ENCODE measurements at places on chromosomes 1 and 21.

DNA sequence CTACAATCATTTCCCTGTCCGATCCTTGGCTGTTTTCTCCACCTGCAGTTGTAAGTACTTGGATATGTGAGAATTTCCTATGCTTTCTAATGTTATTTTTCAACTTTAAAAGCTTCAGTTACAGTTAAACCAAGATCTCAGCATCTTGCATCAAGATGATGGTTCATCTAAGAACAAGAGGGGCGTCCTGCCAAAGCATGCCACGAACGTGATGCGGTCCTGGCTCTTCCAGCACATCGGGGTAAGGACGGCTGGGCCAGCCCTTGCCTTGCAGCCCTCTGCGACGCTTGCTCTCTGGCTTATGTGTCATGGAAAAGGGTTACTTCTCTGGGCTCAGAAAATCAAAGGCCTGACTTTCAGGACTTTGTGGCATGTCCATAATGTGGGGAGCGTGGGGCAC lies 46.8 kb downstream of the PKNOX1 start:
- DNase-seq, result no peak

DNA sequence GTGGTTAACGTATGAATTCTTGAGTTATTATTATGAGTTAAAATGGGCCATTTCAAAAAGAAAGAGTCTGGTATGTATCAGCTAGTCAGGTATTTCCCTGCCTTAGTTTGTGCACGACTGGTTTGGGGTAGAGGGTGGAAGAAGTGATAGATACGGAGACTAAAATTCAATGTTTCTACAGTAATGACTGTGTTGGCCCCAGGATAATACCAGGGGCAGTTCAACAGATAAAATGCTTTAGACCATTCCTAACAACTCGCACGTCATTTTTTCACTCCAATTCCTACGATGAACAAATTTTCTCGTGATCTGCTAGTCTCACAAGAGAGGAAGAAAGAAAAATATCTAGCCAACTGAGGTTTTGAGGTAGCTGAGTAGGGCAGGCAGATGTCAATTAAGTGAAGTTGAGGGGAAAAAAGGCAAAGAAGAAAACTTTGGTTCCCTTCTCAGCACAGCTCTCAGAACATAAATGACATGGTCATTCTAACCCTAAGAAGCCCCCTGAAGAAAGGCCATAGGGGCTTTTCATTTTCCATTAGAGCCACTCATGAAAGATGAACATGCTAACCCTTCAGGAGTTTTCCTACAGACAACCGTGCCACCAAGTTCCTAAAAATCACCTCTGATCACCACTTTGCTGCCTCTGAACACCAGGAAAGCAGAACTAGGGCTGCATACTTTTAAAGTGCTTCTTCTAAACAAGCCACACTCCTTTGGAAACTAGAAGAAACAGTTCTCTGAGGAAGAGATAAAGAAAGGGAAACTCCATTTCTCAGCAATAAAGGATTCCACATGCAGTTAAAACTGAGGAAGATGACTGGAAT lies 5.6 kb downstream of the MCOLN2 start:
- DNase-seq, result no peak

DNA sequence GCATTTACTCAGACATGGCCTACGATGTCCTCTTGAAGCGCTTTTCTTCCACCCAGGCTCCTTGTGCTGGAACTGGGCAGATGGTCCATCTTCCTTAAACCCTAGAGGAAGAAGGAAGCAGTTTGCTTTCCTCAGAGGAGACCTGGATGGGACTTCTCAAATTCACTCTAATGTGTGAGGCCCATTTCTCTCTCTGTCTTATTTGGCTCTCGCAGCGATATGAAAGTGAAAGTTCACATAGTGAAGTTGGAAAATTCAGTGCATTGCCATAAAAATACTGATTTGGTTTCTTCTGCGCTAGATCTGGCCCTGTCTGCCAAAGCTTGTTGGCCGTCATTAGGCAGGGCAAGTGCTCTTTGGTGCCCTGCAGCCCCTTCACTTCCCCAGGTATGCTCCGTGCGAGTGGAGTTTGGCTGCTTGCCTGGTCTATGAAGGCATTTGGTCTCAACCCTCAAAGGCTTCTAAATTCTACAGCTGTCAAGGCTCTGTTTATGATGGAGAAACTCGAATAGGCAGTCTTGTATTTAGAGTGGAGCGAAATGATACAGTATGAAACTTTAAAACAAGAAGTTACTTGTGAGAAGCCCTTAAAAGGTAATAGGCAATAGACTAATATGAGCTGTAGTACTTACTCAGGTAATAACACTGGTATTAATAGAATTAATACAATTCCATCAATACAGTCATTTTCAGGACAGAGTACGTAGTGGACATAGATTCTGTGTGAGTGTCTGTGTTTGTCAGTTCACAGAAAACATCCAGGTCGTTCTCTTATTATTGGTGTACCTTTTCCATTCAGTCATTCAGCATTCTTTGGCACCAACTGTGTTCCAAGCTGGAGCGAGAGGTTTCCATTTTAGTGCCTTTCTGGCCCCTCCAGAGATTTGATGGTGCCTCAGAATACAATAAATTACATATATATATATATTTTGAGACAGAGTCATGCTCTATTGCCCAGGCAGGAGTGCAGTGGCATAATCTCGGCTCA lies 20.5 kb downstream of the SZRD1 start:
- DNase-seq, result no peak

GRCh38 chr1:194570476-194570875 lies 1384.1 kb upstream of the B3GALT2 start:
- no peak for DNase-seq

DNA sequence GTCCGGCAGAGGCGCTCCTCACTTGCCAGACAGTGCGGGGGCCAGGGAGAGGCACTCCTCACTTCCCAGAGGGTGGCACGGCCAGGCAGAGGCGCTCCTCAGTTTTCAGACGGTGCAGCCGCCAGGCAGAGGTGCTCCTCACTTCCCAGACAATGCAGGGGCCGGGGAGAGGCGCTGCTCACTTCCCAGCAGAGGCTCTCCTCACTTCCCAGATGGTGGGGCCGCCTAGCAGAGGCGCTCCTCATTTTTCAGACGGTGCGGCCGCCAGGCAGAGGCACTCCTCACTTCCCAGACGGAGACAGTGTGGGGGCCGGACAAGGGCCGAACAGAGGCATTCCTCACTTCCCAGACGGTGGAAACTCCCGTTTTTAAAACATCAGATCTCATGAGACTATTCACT lies 238.4 kb upstream of the CACYBP start:
- no peak for DNase-seq

- DNase-seq, result no peak
These were observed 113.8 kb upstream of the C8B start for GRCh38 chr1:57079454-57080157.

- no peak for DNase-seq
These were observed 51.8 kb downstream of the LACTBL1 start for GRCh38 chr1:22920734-22921451.

DNA sequence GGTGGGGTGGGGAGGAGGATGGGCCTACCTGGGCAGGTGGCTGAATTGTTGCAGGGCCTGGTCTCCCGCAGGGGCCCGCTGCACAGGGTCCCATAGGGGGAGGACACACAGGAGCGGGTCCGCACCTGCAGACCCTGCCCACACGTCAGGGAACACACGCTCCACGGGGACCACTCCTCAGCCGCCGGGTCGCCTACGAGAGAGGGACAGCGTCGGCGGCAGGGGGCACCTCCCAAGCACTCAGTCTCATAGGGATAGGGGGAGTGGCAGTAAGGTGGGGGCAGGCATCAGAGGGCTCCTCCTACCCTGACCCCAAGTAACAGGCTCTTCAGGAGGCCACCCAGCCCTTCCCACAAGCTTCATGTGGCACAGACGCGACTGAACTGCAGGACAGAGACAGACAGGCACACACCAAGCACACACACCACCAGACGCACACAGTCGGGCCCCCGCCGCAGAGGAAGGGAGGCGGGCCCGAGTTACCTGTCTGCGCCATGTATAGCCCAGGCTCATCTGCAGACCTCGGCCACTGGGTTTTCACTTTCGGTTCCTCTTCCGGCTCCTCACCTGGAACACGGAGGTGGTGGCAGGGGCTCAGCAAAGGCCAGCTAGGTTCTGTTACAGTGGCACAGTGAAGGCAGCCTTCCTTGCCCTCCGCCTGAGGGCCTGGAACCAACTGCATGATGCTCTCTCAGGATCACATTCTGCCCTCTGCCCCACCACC lies 19.8 kb downstream of the ADGRB2 start:
- DNase-seq, result no peak

- DNase-seq, result no peak
These were observed 71.2 kb upstream of the RUNX3 start for GRCh38 chr1:25001125-25001915.

DNA sequence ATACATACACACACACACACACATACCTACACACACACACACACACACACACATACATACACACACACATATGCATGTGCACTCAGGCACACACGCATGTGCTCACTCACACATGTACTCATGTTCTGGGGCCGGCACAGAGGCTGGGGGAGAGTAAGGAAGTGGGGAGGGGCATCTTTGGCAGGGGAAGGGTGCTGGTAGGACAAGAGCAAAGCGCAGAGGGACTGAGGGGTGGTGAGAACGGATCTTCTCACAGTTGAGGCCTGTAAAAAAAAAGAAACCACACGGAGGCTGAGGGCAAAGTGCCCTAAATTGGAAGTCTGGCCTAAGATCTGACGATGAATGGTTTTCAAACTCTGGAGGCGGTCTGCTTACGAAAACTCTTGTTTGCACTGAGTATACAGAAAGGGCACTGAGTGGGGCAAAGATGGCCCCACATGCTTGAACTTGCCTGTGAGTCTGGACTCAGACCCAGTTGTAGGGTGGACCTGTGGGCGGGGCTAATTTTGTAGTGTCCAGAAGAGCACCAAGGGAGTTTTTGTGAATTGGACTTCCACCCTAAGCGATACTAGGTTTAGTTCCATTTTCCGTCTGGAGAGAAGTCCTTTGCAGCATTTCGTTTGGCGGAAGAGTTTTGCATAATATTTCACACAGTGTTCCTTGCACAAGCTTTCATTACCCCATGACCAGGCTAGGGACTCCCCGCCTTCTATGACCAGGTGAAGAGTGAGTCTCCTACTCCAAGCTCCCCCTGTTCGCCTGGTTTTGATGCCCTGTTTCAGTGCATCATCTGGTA lies 79.3 kb upstream of the LYST start:
- no peak for DNase-seq

- DNase-seq, result no peak
These were observed 7.4 kb downstream of the SOX13 start for GRCh38 chr1:204080163-204080903.

- no peak for DNase-seq
These were observed 56.3 kb upstream of the FAM20B start for GRCh38 chr1:178969226-178969987.

- no peak for DNase-seq
These were observed 23.8 kb downstream of the CD244 start for GRCh38 chr1:160838888-160839287.

DNA sequence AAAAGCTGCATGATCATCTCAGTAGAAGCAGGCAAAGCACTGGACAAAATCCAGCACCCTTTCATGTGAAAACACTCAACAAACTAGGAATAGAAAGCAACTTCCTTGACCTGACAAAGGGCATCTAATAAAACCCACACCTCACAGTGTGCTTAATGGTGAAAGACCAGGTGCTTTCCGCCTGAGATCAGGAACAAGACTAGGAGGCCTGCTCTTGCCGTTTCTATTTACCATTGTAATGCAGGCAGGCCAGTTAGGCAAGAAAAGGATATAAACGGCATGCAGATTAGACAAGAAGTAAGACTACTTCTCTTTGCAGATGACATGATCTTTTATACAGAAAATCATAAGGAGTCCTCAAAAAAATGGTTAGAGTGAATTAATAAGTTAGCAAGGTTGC lies 37.2 kb downstream of the SLC37A1 start:
- no peak for DNase-seq

DNA sequence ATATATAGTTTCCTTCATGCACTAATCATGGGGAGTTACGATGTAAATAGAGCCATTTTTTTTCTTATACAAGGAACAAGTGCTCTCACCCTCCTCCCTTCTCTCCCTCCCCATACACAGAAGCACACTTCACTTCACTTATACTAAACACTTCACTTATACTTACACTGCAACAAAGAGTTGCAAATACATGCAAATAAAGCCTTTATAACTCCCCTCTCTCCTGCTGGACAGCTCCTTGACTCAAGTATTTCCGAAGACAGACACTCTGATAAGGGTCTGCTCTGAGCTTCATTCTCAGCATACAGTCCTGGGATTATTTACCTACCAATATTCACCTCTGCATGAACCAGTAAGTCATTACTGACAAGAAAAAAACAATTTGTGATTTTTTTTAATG lies 35.6 kb upstream of the ERG start:
- DNase-seq, result no peak

DNA sequence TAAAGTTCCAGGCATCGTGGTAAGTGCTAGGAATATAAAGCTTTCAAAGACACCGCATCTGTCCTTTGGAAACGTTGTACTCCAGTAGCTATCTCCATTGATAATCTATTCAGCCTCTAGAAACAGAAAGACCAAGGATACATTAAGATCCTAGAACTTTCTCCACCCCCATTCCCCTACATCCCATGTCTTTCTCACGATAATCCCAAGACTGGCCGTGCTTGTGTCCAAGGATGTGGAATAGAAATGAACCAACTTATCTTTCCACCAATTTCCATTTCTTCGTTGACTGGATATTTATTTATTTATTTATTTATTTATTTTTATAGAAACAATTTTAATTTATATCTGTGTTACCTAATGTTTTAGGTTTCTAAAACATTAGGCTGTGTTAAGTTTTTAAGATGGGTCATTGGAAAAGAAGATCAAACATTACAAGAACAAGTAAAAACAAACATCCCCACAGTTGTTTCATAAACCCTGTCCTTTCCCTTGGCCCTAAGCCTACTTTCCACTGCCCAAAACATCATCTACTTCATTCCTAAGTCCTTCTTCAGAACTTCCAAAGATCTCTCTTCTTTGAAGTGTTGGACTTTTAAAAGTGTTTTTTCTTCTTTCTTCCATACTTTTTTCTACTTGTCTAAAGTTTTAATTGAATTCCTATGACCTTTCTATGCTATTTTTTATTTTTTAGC lies 39.7 kb downstream of the LRRC8C start:
- no peak for DNase-seq

- DNase-seq, result no peak
These were observed 65.6 kb downstream of the OPTC start for GRCh38 chr1:203559523-203559922.

- no peak for DNase-seq
These were observed 92.7 kb upstream of the LRRC7 start for GRCh38 chr1:69475021-69475420.

Measured in activated CD4-positive, alpha-beta T cell treated with anti-CD3 and anti-CD28 coated beads for 1 hour (primary cell).